ENCODE measurements at places on chromosomes 12 and 14.

- no peak for DNase-seq
Measured at GRCh38 chr12:112932485-112933128, 5.7 kb upstream of the OAS3 start.

DNA sequence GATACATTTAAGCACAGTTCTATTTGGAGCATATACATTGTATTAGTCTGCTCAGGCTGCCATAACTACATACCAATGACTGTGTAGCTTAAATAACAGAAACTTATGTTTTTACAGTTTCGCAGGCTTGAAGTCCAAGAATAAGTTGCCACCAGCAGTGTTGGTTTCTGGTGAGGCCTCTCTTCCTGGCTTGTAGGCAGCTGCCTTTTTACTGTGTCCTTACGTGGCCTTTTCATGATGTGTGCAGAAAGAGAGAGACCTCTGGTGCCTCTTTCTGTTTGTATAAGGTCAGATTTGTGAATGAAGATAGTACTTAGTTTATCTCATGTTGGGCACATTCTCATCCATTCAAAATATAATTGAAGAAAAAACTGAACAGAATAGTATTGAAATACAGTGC lies 636.6 kb downstream of the FLRT2 start:
- no peak for DNase-seq

- DNase-seq, result no peak
Measured at GRCh38 chr12:49033611-49034285, 15.2 kb upstream of the PRKAG1 start.

DNA sequence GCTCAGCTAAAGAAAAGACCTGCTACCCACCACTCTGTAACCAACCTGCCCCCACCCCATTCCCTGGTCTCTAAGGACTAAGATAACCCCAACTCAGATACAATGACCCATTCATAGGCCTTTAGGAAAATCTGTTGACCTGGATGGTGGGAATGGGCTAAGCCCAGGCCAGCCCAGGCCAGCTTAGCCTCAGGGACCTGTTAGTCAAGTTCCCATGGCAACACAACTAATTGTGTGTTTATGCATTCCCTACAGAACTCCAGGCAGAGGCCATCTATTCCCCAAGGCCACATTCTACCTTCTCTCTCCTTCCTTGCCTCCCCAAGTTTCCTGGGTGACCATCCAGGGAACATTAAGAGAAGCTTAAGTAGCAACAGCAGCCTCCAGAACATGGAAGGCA lies 16.1 kb upstream of the KRT8 start:
- DNase-seq, result no peak

- DNase-seq, result no peak
Measured at GRCh38 chr14:90450667-90451066, 53.8 kb downstream of the CALM1 start.

DNA sequence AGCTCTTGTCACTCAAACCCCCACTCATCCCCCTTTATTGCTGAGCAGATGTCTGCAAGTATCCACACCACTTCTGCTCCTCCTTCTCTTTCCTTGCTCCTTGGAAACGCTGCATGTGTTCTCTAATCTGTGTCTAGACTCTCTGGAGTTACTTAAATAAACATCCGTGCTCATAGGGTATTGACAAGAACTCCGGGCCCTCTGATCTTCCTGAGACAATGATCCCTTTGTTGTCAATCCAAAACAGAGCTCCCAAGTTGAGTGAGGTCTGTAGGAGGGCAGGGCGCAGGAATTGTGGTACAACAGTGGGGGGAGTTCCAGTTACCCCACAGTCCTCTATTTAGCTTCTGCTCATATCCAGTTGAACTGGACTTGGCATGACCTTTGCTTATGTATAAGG lies 489.0 kb downstream of the SNAPC1 start:
- no peak for DNase-seq

GRCh38 chr12:9809866-9810265 lies 17.4 kb upstream of the KLRF1 start:
- DNase-seq, result no peak

- DNase-seq, result no peak
Measured at GRCh38 chr14:91227183-91227628, 17.3 kb downstream of the GPR68 start.

GRCh38 chr12:20342111-20342510 lies 26.2 kb upstream of the PDE3A start:
- DNase-seq, result no peak

GRCh38 chr12:28217805-28218204 lies 27.5 kb downstream of the CCDC91 start:
- no peak for DNase-seq

GRCh38 chr12:42810006-42810405 lies 220.5 kb upstream of the PRICKLE1 start:
- no peak for DNase-seq

- DNase-seq, result no peak
Measured at GRCh38 chr12:50625029-50625925, 120.5 kb downstream of the DIP2B start.

DNA sequence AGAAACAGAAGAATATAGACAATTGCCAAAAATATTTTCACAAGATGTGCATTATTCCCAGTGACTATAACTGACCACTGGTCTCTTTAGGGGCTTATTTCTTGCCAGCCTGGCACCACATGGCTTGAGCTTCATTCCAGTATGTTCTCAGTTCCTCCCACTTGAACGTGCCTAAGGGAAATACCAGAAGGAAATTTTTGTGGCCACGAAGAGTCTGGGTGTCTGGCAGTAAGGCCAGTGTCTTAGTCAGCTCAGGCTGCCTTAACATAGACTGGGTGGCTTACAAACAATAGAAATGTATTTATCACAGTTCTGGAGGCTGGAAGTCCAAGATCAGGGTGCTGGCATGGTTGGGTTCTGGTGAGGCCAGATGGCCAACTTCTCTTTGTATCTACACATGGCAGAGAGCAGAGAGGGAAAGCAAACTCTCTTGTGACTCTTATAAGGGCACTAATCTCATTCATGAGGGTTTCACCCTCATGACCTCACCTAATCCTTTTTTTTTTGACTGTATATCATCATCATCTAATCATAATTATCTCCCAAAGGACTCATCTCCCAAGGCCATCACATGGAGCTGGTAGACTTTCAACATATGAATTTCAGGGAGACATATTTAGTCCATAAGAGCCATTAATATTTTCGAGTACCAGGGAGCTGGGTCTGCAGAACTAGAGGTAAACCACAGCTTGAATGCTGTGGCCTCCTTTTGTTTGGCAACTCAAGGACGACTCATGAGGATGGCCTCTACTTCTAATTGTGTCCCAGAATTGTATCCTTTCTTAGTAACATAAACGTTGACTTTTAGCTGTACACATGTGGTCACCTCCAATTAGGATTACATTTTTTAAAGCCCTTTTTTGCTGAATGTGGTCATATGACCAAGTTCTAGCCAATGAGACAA lies 5.1 kb upstream of the SMOC1 start:
- no peak for DNase-seq

DNA sequence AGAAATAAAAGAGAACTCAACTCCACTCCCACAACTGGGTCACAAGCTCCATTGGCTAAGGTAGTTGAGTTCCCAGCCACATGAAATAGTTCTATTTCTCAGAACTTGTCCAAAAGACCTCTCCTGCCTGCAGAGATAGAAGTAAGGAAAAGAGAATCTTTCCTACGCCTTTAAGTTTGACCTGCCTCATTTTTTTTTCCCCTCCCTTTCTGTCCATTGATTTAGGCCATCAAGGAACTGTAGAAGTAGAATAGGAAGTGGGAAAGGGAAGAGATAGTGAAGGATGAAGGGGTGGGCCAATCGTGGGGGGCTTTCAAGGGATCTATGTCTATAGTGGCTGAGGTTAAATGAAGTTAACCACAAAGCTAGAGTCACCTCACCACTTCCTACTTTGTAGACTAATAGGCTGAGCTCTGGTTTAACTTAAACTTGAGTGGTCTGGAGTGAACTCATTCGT lies 13.9 kb upstream of the NUDT4 start:
- no peak for DNase-seq

GRCh38 chr14:50812180-50812579 lies 18.8 kb downstream of the NIN start:
- DNase-seq, result no peak

DNA sequence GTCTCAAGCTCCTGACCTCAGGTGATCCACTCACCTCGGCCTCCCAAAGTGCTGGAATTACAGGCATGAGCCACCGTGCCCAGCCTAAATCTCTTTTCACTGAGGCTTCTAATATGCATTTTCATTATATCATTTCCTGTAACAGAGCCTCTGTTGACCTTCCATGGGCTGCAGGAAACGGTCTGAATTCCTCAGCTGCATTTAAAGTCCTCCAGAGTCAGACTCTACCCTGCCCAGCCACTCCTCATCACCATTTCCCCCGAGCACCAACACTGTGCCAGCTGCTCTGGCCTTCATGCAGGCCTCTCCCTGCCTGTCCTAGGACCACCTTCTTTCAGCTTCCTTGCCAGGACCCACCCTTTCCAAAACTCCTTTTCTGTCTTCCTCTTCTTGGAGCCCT lies 9.8 kb upstream of the NFKBIA start:
- no peak for DNase-seq

- no peak for DNase-seq
Measured at GRCh38 chr12:119343130-119343529, 8.6 kb downstream of the CCDC60 start.

DNA sequence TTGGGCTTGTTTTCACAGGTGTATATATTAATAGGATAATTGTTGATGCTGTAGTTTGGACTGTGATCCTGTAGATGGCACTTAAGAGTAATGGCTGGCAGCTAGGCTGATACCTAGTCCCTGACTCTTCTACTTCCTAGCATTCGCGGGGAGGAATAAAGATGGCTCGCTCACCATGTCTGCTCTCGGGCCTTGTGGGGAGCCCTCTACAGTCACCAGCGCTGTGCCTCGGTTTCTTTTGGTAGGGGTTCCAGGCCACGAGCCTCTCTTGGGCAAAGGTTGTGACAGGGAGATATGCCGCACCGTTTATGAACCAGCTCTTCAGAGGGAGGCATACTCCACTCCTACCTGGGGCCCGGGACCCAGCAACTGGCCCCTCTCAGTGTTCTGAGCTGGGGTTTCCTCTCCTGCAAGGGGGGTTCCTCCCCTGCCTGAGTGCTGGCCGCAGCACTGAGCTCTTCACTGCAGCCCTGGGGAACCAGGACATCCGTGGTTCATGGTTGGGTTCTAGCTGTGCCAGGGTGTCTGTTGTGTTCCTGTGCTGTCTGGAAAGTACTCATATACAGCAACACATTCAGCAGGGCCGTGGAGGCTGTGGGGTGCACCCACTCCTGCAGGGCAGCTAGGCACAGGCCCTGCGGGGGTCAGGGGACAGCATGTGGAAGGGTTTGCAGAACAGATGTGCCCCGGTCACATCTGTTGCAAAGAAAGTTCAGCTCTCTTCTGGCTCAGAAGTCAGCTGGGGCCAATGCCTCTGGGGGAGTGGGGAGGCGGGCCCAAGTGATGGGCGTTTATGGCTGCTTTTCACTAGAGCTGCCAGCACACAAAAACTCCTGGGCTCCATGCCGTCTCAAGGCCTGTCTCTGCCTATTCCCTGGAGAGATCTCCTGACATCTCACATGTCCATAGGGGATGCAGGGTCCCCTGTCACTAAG lies 147.9 kb downstream of the PPFIA2 start:
- DNase-seq, result no peak

GRCh38 chr12:76031081-76031413 lies 529 bp downstream of the PHLDA1 start:
- no peak for DNase-seq

DNA sequence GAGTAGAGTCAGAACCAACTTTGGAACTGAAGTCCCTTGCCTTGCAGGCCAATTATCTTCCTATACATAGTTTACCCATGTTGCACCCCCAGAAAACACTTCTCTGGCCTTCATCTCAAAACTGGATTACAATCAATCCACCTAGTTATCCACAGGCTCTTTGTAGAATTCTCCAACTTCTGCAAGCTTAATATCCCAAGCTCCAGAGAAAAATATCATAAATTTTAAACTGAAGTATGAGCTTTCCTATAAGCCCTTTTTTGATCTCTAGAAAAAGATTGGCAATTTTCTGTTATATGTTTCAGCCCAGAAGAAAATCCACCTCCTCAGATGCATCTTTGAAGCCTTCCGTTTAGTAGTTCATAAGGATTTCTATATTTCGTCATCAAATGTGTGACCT lies 553.4 kb downstream of the SNAPC1 start:
- DNase-seq, result no peak

DNA sequence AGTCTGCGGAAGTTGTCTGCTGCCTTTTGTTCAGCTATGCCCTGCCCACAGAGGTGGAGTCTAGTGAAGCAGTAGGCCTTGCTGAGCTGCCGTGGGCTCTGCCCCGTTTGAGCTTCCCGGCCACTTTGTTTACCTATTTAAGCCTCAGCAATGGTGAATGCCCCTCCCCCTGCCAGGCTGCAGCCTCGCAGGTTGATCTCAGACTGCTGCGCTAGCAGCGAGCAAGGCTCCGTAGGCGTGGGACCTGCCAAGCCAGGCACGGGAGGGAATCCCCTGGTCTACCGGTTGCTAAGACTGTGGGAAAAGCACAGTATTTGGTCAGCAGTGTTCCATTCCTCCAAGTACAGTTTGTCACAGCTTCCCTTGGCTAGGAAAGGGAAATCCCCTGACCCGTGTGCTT lies 143.6 kb downstream of the DYRK2 start:
- no peak for DNase-seq

DNA sequence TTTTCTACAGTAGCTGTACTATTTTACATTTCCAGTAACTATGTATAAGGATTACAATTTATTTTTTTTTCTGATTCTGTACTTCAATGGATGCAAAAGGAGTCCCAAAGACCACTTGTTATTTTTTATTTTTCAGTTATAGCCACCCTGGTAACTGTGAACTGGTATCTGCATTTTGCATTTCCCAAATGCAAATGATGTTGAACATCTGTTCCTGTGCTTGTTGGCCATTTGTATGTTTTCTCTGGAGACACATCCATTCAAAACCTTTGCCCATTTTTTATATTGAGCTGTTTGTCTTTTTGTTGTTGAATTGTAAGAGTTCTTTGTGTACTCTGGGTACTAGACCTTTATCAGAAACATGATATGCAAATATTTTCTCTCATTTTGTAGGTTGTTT lies 485.6 kb downstream of the LRIG3 start:
- no peak for DNase-seq

DNA sequence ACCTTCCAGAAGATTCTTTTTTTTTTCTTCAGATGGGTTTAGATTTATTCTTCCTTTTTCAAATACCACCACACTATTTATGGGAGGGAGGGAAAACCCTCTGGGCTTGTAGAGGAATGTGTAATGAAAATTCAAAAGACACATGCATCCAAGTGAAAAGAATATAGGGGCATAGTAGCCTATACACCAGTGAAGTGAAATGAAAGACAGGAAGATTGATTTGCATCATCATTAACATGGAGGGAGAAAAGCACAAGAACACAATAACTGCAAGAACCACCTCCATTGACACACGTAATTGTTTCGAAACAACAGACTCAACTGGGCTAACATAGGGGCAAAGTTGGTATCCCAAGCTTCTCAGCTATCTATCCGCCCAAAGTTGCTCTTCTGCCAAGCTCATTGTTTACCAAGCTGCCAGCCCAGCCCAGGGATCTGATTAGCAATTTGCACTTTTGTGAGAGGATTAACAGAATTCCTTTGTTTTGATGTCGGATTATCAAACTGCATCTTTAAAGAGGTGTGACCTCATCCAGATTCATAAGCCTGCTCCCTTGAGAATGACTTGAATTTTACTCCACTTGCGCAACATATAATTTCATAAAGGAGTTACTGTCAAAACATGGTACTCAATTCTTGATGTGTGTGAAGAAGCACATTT lies 430.5 kb upstream of the SOX5 start:
- DNase-seq, result no peak

All from cardiac septum (tissue), 1 donor.